ENCODE measurements at places on chromosomes 16 and 17.

DNA sequence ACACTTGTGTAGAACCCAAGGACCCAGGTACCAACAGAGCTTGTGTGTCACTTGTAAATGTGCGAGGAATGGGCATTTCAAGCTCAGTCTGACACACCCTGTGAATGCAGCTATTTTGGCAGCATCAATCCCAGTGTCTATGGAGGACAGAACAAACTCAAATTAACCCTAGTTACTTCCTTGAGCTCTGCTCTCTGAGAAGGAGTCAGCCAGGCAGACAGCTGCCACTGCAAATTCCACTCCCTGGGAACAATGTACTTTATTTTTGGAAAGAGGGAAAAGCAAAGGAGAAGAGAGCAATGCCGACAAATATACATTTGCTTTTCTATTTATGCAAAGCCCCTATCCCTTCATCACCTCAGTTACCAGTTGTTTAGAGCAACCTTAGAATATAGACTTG lies 48.4 kb upstream of the NOG start:
- DNase-seq = no peak

- DNase-seq = no peak
Observed at GRCh38 chr17:43723697-43724359, 34.8 kb downstream of the SOST start.

GRCh38 chr17:46108550-46109110 lies 84.6 kb downstream of the KANSL1 start:
- DNase-seq = no peak

GRCh38 chr17:68512960-68513474 lies 787 bp downstream of the PRKAR1A start:
- DNase-seq = no peak

DNA sequence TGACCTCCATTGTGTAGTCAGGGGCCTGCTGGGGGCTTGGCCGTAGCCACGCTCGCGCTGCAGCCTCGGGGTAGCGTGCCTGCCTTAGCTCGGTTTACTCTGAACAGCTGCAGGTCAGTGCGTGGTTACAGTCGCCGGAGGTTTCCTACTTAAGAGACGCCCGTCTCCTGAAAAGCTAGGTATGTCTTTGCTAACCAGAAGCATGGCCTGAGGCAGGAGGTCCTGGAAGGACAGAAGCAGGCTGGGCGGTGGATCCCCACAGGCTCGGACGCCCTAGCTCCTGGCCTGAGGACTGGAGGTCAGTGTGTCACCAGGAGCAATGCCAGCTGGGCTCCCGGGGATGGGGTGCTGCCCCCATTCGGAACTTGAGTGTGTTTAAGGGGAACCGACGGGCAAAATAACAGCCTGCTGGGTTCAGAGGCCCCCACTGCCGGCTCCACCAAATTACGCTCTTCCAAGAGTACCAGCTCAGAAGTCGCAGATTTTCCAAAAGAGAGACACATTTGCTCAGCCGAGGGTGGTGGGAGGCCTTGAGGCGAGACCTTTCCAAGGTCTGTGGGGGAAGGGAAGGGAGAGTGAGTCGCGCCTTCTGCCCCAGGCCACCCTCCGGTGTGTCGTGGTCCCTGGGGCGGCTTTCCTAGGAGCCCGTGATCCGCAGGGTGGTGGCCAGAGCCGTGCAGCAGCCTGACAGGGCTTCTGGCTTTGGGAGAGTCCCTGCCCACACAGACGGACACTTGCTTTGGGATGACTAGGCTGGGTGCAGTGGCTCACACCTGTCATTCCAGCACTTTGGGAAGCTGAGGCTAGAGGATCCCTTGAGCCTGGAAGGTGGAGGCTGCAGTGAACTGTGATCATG lies 3.9 kb upstream of the GNG13 start:
- DNase-seq = no peak

GRCh38 chr17:3935140-3935542 lies 18.9 kb upstream of the P2RX1 start:
- DNase-seq = no peak

DNA sequence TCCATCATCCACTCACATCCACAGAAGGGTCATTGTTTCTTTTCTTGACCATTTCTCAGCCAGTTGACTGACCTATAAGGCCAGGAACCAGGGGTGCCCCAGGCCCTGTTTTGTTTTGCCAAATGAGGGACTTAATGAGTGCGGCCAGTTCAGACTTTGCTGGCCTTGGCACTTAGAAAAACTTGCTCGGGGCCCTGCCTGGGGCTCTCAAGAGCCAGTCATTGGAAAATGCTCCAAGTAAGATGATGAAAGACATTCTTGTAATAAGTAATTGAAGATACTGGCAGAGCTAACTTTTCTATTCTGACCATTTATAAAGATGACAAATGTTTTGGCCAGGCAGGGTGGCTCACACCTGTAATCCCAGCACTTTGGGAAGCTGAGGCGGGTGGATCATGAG lies 29.0 kb upstream of the CLEC18B start:
- DNase-seq = no peak

GRCh38 chr16:80824623-80825364 lies 20.4 kb upstream of the CDYL2 start:
- DNase-seq = no peak

DNA sequence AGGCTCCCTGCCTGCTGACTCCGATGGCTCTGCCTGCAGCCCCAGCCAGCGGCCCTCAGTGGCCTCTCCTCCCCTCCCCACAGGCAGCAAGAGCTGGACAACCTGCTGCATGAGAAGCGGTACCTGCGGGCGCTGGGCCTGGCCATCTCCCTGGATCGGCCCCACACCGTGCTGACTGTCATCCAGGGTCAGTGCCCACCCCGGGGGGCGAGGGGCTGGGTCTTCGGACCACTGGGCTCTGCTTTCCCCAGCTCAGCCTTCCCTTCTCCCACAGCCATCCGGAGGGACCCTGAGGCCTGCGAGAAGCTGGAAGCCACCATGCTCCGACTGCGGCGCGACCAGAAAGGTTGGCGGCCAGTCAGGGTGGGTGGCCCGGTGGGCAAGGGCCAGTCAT lies 3.4 kb downstream of the NOXO1 start:
- DNase-seq = no peak

GRCh38 chr17:6212766-6213165 lies 142.6 kb downstream of the WSCD1 start:
- no peak for DNase-seq

- no peak for DNase-seq
Observed at GRCh38 chr16:28879261-28879840, 1.1 kb downstream of the ATP2A1 start.

DNA sequence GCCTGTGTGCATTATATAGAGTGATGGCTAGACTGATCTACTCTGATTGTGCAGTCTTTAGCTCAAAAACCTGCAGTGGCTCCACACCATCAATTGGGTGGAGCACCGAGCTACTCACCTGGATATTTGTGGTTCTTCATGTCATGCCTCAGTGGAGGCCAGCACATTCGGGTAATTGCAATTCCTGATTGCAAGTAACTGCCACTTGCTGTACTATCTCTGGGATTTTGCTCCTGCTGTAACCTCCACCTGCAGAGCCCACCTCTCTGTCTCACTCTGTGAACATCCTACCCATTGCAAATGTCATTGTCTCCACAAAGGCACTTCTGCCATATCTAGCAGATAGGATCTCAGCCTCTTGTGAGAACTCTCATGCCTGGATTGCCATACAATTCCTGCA lies 1.7 kb upstream of the CCL1 start:
- DNase-seq = no peak

- DNase-seq = peak; percentile 47
Observed at GRCh38 chr17:410543-411401, 58.2 kb upstream of the RPH3AL start.

DNA sequence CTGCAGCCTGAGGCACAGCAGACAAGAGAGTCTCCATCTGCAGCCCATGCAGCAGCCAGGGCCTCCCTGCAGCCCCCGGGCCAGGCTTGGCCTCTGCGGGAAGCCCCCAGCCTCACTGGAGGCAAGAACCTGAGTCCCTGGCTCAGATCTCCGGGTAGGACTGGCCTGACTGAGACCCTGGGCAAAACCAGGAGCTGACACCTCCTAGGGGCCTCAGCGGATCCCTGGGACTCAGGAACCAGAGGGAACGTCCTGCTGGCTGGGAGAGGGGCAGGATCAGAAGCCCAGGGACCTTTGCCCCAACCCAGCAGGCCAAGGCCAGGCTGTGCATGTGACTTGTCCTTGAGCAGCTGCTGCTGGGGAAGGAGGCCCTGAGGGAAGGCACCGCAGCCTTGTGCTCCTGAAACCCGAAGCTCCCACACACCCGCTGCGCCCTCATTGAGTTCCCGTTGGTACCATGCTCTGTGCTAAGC lies 1.7 kb upstream of the PRSS21 start:
- no peak for DNase-seq

DNA sequence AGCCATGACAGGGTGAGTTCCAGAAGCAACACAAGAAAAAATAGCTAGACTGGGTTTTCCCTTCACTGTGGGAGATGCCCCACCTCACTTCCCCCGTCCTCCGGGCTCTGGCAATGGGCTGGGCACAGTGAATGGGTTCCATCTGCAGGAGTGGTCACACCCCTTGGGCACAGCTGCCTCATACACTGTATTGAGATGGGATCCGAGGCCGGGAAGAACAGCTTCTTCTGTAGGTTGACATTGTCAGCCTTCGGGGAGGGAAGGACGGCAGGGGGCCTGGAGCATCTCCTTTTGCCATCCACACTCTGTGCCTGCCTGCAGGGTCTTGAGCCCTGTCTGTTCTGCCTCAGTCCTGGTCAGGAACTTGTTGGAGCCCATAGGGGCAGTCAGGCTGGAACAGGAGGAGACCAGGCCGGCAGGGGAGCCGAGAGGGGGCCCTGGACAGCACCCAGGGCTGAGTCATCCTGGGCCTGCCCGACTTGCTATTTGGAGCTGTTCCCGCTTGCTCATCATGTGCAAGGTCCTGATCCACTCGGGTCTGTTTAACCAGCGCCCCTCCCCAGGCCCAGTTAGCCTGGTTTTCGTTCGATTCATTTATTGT lies 286.7 kb downstream of the SEC14L1 start:
- DNase-seq = no peak

GRCh38 chr17:51154176-51154575 lies 817 bp downstream of the NME1 start:
- no peak for DNase-seq

DNA sequence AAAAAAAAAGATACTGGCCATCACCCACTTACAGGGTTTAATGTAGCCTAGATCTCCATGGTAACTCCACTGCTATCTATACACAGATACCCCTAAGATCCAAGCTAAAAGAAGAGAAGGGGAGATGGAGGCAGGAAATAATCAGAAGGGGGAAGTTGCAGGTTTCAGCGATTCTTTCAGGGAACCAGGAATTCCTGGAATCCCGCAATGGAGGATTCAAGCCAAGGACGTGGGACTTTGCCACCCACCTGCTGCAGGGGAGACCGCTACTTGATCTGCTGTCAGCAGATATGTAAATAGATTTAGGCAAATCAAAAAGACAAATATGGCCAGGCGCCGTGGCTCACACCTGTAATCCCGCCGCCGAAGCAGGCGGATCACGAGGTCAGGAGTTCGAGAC lies 121.1 kb downstream of the AIPL1 start:
- no peak for DNase-seq

GRCh38 chr16:77250400-77250799 lies 51.2 kb downstream of the SYCE1L start:
- DNase-seq = no peak

GRCh38 chr17:73947966-73948355 lies 255.5 kb upstream of the RPL38 start:
- no peak for DNase-seq

- DNase-seq = no peak
Observed at GRCh38 chr17:18984273-18985114, 20.1 kb downstream of the FAM83G start.

DNA sequence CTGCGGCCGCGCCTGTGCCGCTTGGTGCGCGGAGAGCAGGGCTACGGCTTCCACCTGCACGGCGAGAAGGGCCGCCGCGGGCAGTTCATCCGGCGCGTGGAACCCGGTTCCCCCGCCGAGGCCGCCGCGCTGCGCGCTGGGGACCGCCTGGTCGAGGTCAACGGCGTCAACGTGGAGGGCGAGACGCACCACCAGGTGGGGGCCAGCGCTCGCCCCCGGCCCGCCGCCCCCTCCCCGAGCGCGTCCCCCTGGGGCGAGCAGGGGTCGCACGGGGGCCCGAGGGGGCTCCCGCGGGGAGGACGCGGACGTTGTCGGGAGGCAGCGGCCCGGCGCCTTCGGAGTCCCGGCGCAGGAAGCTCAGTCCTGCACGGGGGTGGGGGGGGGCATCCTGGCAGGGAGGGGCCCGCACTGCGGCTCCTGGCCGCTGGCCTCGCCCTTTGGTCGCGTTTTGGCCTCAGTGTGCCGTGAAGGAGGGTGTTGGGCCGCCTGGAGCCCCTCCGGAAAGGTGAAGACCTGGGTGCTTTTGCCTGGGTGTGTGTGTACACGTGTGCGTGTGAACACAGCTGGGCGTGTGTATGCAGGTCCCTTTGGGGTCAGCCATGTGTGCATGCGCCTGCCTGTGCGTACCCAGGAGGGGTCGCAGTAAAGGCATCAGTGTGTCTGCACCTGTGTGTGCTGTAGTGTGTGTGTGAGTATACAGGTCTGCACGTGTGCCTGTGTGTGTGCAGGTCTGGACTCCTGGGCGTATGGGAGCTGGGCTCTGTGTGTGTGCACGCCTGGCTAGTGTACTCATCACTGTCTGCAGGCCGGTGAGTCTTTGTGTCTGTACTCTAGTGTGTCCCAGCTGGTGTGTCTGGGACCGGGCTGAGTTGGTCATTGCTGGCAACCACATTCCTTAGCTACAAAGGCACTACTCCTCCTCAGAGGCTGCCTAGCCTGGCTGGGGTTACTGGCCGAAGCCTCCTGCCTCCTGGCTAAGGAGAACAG lies 615 bp downstream of the NHERF2 start:
- DNase-seq = no peak

DNA sequence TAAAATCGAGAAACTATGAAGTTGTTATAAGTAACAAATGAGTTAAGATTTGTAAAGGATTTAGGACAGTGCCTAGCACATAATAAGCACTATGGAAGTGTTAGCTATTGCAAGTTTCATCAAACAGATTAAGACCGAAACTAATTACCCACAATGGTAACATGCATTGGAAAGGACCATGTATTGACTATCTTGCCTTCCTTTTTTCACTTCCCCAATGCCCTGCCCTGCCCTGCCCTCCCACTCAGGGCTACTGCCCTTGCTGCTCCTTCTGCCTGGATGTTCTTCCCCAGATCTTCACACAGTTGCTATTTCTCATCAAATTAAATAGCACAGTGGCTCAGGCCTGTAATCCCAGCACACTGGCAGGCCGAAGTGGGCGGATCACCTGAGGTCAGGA lies 202.1 kb upstream of the PSMD7 start:
- no peak for DNase-seq

DNA sequence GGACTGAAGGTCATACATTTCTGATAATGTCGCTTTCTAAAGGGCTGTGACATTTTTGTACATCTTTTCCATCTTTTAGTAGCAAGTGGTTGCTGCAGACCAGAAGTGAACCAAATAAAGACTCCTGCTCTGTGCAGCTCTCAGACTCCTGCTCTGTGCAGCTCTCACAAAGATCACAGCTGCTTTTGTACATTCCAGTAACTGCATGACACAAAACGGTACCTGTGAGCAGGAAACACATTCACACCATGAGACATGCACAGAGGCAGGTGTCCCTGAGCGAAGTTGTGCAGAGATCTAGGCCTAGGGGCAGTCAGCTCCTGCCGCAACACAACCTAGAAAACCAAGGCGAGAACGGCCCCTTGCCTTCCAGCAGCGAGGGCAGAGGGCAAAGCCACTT lies 67.5 kb downstream of the KLHDC4 start:
- no peak for DNase-seq

GRCh38 chr17:19254651-19255050 lies 17.5 kb downstream of the EPN2 start:
- DNase-seq = no peak

- peak; percentile 55 for DNase-seq
Observed at GRCh38 chr17:45584092-45585036, 93.8 kb upstream of the PLEKHM1 start.
